DMS79 treated with DMSO at 0.1 percent for 48 hours (cell line): ENCODE measurements at places on chromosomes 11 and 22.

DNA sequence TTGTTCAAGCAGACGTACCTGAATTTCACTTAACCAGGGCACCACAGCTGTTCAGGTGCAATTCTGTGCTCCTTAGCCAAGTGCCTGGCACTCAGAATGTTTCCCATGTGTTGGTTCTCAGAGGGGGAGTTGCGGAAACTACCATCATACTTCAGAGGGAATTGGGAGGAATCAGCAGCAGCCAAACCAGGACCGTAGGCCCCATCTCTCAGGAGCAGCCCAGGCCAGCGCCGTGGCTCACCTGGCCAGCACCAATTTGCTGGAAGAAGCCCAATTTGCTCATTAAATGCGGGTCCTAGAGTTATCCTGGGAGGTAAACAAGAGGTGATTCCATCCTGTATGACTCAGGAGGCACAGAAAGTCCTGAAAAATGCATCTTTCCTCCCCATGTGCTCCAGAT is 435.4 kb downstream of the BRD1 start:
- DNase-seq: no peak

- peak; percentile 51 for DNase-seq
Measured at GRCh38 chr11:45669146-45669545, 3.7 kb upstream of the CHST1 start.

GRCh38 chr22:45994491-45995404 is 17.8 kb upstream of the WNT7B start:
- no peak for DNase-seq

DNA sequence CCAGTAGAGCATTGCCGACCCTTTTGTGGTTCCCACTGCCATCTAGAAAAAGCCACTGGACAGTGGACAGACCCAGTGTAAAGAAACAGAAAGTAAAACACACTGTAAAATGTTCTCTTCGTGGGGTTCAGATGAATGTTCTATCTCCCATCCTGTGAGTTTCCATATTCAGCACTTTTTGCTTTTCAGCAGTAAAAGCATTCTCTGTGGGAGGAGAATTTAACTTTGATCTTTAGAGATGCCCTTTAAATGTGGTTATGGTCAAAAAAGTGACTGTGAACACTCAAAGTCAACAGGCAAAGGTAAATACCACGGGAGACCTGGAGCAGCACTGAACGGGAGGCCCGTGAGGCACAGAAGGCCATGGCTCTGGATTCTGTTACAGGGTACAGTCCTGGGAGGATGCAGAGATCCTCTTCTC is 53.9 kb downstream of the FLI1 start:
- DNase-seq: no peak

DNA sequence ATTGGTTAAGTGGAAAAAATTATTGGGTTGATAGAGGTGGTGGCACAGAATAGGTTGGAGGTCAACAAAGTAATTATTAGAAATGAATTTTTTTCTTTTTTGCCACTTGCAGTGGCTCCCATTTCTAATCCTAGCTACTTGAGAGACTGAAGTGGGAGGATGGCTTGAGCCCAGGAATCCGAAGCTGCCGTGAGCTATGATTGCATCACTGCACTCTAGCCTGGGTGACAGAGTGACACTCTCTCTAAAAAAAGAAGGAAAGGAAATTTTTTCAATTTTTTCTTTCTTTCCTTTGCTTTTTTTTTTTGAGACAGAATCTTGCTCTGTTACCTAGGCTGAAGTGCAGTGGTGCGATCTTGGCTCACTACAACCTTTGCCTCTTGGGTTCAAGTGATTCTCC is 2.2 kb upstream of the BCO2 start:
- no peak for DNase-seq

- DNase-seq: no peak
Measured at GRCh38 chr22:38745676-38746460, 9.9 kb downstream of the SUN2 start.

DNA sequence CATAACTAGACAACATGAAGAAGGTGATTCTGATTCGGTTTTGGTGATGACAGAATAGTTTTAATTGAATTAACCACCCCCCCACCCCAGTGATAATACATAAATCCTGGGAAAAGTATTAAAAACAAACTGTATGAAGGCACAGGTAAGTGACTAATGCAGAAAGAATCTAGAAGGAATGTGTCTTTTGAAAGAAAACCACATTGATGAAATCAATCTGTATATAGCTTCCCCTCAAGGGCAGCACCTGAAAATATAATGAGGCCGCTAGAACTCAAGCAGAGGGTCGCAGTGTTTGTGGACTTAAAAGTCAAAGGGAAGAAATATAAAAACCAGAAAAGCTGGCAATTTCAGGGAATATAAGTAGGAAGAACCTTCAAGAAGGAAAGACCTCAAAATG is 580.5 kb upstream of the CHORDC1 start:
- DNase-seq: no peak

- no peak for DNase-seq
Measured at GRCh38 chr11:36577859-36578258, 10.1 kb downstream of the RAG1 start.

GRCh38 chr22:45271667-45272201 is 13.0 kb upstream of the UPK3A start:
- DNase-seq: peak; percentile 4

DNA sequence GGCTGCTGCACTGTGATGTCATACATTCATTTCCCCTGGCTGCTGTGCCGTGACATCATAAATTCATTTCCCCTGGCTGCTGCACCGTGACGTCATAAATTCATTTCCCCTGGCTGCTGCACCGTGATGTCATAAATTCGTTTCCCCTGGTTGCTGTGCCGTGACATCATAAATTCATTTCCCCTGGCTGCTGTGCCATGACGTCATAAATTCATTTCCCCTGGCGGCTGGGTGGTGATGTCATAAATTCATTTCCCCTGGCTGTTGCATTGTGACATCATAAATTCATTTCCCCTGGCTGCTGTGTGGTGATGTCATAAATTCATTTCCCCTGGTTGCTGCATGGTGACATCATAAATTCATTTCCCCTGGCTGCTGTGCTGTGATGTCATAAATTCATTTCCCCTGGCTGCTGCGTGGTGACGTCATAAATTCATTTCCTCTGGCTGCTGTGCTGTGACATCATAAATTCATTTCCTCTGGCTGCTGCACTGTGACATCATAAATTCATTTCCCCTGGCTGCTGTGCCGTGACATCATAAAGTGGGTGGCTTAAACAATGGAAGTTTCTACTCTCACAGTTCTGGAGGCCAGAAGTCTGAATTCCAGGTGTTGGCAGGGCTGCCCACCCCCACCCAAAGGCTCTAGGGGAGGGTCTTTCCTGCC is 301.1 kb downstream of the SHANK2 start:
- no peak for DNase-seq

DNA sequence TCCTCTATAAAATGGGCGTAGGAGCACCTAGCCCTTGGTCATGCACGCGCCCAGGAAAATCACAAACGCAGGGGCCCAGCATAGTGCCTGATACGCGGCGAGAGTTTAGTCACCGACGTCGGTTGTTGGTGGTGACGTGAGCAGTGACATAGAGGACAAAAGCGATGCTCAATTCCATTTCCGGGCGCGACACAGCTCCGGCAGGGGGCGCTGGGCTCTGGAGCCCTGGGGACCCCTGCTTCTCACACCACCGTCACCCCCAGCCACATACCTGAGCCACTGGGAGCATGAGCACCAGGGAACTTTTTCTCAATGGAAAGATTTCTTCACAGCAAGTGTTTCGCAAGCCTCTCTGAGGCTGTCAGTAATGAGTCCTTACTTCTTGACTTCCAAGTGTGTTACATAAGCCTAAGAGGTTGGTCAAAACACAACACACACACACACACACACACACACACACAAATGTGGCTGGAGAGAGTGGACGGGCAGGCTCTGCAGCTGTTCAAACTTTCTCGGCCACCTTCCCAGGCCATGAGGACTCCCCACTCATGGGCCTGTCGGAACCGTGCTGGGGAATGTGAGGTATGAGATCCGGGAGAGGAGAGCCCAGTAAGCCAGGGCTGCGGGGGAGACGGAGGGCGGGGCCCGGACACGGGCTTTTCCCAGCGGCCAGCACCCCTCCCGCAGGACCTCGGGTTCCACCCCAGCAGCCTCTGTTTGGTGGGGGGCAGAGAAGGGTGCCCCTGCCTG is 36.9 kb upstream of the LINC01488 start:
- no peak for DNase-seq
